ENCODE measurements at places on chromosomes 3 and 15. TPM values are rescaled to one million over a fixed set of nuclear protein-coding genes. Genes with fewer than 3 reads are reported as not detected.

Gene FMN1
- 5.9 TPM for polyA plus RNA-seq

Gene GOLGA8J
- polyA plus RNA-seq: not detected

Gene GABRB3
- 0.60 TPM for polyA plus RNA-seq

Gene EFL1
- polyA plus RNA-seq: 14.0 TPM

Gene WDR6
- 27.6 TPM for polyA plus RNA-seq

Gene HGD
- polyA plus RNA-seq: 39.0 TPM

Gene ABI3BP
- 21.1 TPM for polyA plus RNA-seq

Gene SCN11A
- under 0.01 TPM for polyA plus RNA-seq

Gene CA12
- polyA plus RNA-seq: 76.2 TPM

Gene TM4SF18
- 0.60 TPM for polyA plus RNA-seq

Gene RAB6B
- polyA plus RNA-seq: 0.60 TPM

Gene MORC1
- polyA plus RNA-seq: 0.03 TPM

Gene TUSC7
- polyA plus RNA-seq: not detected

Gene GP5
- not detected for polyA plus RNA-seq

Gene CYP11A1
- polyA plus RNA-seq: 1.2 TPM

Gene ALG1L2
- polyA plus RNA-seq: 0.20 TPM

Gene MELTF
- 9.6 TPM for polyA plus RNA-seq

Gene CDHR4
- not detected for polyA plus RNA-seq

Gene TF
- 14.8 TPM for polyA plus RNA-seq

Gene CPA3
- polyA plus RNA-seq: 4.8 TPM

Gene SAMD7
- polyA plus RNA-seq: not detected

Gene OXSR1
- 13.8 TPM for polyA plus RNA-seq

Data from sigmoid colon (tissue), 7 donors.